ENCODE measurements at places on chromosomes 4 and X.

- no peak for DNase-seq
Measured at GRCh38 chr4:150462743-150463142, 119.2 kb upstream of the MAB21L2 start.

DNA sequence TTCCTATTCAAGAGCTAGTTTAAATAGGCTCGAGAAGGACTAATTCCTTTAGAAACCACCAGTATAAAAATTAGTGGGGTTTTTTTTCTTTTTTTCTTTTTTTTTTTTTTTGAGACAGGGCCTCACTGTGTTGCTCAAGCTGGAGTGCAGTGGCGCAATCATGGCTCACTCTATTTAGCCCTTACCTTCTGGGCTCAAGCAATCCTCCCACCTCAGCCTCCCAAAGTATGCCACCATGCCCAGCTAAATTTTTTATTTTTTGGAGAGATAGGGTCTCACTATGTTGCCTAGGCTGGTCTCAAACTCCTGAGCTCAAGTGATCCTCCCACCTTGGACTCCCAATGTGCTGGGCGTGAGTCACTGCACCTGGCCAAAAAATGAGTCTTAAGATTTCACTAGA, 52.8 kb downstream of the APOO start:
- no peak for DNase-seq

- no peak for DNase-seq
Measured at GRCh38 chr4:171880136-171880535, 66.9 kb downstream of the GALNTL6 start.

GRCh38 chrX:150694738-150695410, 1.7 kb downstream of the MTMR1 start:
- no peak for DNase-seq

DNA sequence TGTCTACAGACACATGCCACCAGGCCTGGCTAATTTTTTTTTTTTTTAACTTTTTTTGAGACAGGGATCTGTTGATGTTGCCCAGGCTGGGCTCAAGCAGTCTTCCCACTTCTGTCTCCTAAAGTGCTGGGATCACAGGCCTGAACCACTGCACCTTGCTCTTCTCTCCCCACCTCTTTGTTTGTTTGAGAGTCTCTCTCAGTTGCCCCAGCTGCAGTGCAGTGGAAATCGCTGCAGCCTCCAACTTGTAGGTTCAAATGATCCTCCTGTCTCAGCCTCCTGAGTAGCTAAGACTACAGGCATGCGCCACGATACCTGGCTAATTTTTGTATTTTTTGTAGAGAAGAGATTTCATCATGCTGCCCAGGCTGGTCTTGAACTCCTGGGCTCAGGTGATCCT, 115.6 kb downstream of the LARP7 start:
- no peak for DNase-seq

DNA sequence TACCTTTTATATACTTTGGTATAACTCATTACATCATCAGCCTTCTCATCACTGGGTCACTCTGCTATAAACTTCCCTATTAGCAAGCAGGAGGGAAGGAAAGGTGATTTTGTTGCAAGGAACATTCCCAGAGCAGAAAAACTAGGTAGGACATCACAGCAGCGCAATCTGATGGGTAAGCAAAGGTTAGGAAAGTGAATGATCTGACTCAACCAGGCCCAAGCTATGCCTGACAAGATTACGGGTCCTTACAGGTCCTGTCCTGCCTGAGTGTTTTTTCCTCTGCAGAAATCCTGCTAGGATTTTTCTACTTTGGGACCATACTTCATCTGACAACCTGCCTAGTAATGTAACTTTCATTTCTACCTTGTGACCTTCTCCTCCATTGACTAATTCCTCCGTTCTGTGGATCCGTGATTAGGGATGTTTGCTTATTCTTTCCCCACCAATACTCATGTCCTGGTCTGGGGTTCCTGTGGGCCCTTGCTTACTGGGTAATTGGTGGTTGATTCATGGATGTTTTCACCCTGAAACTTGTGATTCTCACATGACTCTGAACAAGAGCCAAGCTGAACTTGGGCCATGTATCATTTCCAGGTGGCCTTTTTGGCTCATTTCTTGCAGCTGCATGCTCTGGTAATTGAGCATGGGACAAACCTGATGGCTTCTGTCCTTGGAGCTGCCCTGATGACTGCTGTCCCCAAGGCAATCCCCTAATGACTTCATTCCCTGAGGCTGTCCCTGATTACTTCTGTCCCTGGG, 111.9 kb upstream of the KIT start:
- DNase-seq, result no peak

DNA sequence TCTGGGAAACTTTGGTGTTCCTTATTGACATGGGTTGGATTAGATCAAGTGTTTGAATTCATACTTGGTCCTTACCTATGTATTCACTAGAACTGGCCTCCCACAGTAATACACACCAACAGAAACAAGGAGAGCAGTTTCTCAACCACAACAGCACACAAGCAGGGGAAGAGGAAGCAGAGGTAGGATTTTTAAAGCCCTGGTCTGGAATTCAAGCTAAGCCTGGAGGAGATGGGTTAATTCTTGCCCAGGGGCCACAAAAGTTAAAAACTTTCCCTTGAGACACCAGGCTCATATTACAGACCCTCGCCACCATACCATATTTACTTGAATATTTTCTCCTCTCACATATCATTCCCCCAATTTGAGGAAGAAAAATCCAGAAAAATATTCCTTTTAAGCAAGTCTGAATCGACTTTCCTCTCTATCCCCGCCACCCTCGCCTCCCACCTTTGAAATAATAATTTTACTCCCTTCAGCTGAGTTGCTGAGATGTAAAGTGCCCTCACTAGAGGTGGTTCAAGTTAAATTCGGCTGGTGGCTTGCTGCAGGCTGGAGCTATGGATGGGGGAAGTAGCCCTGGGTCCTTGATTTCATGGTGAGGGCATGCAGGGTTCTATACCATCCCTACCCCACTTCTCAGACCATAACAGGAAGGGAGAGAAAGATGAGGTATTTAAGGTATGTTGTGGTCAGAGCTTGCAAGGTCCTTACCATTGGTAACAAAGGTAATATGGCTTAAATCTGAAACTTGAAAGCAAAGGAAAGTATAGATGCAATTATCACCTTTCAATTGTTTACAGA, 440.2 kb downstream of the INPP4B start:
- no peak for DNase-seq

- DNase-seq, result no peak
Measured at GRCh38 chrX:71859637-71860036, 51.0 kb upstream of the NHSL2 start.

- DNase-seq, result no peak
Measured at GRCh38 chr4:1293531-1293941, 3.8 kb downstream of the MAEA start.

DNA sequence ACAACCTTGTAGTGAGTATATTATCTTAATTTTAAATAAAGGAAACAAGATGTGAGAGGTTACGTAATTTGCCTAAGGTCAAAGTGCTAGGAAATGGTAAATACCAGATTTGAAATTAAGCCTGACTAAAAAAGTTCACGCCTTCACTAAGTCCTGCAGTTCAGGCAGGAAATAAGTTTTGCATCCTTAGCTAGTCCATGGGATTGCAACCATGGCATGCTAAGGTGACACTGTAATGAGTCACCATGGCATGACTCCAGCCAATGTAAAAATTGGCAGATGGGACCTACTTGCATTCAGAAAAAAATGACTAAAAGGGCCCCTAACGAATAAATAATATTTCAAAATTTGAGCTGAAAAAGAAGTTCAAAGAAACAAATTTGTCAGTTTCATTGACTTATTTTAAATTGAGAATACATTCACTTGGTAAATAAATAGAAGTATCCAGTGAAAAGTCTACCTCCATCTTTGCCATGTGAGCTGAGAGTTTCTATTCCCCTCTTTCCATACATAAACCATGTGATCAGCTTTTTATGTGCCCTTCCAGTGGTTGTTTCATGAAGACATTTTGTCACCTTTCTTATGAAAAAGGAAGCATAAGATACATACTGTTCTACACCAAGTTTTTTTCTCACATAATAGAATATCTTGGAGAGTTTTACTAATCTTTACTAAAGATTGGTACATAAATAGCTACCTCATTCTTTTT, 72.4 kb downstream of the ANKRD50 start:
- DNase-seq, result no peak

GRCh38 chr4:150906987-150907633, 108.0 kb downstream of the LRBA start:
- no peak for DNase-seq

GRCh38 chr4:6480534-6481088, 8.2 kb upstream of the PPP2R2C start:
- DNase-seq, result no peak

DNA sequence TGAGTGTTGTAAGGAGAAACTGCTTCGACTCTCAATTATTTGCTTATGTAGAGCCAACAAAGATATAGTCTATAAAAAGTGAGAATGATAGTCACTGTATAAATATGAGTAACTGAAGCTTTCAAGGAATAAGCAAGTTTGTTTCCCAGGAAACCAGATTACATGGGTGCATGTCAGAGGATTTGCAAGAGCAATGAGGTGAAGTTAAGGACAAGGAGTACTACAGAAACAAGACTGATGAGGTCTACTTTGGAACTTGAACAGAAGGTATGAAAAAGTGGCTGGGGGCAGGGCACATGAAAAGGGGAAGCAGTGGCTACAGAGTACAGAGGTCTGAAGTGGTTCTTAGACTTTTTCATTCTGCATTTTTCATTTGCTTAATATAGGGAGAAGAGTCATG, 321.0 kb upstream of the CXXC4 start:
- no peak for DNase-seq

Data from activated T-helper 1 cell treated with anti-CD3 and anti-CD28 coated beads, Interleukin-2, amount 50 U/mL, for 16 hours (primary cell).